ENCODE measurements at places on chromosomes 3 and 15.

- DNase-seq: no peak
Observed at GRCh38 chr15:89376388-89376787, 41.8 kb upstream of the POLG start.

DNA sequence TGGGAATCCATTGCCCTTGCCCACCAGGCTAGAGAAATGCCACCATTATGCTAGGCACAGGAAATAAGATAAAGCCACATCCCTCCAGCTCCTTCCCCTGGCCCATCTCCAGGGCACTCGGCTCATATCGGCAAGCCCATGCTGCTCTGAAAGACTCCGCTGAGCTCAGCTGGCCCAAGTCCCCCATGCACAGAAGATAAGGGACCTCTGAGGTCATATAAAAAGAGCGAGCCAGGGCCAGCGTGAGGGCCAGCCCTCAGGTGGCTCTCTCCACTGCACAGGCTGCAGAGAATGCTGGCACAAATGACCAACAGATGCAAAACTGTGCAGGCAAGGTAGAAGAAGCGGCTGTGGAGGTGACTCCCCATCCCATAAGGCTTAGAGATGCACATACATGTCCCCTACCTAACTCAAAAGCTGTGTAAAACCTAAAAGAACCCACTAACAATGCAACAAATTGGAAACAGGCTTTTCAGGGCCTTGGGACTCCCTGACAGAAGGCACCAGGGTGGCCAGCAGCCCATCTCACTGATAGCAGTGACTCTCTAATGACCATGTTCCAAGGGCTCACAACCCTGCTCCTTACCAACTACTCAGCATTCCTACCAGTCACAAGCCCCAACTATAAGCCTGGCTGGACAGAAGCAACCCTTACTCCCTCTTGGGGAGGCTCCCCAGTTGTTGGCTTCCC, 3.0 kb downstream of the RAB6B start:
- no peak for DNase-seq

DNA sequence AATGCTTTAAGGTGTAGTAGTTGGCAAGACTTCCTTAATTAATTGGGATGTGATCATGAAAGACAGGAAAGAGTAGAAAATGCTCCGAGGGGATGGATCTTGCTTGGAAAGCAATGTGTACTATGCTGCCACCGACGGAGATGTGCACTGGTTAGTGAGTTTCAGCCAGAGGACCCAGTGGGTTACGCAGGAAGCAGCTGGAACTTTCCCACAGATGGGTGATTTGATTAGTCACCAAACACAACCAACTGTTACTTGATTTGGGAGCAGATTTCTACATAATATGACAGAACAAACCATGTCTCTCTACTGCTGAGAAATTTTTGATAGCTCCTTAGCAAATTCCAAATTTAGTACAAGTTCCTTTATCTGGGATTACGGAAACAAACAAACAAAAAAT, 245.4 kb upstream of the MCTP2 start:
- no peak for DNase-seq

- DNase-seq: no peak
Observed at GRCh38 chr3:30289324-30289723, 317.1 kb upstream of the TGFBR2 start.

DNA sequence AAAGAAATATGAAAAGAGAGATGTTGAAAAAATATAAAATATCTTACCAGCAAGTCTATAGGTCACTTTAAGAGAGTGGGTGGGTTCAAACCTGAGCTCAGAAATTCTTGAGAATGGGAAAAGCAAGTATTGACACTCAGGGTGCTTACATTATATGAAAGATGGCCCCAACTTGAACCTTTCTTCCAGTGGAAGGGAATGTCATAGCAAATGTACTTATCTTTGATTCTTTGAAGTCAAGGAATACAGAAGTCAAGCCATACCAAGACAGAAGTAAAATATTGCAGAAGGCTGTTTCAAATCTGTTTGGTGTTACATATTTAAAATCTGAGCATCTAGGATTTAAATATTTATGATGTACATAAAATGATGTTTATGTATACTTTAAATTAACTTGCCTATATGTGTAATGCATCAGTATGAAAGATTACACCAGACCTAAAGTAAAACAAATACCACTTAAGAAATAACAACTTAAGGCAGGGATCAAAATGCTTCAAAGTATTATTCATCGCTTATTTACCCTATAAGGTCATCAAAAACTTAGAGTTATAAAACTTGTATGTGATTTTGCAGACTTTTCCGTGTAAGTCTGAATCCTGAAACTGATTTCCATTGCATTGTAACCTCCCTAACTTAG, 8.7 kb downstream of the MME start:
- DNase-seq: no peak

DNA sequence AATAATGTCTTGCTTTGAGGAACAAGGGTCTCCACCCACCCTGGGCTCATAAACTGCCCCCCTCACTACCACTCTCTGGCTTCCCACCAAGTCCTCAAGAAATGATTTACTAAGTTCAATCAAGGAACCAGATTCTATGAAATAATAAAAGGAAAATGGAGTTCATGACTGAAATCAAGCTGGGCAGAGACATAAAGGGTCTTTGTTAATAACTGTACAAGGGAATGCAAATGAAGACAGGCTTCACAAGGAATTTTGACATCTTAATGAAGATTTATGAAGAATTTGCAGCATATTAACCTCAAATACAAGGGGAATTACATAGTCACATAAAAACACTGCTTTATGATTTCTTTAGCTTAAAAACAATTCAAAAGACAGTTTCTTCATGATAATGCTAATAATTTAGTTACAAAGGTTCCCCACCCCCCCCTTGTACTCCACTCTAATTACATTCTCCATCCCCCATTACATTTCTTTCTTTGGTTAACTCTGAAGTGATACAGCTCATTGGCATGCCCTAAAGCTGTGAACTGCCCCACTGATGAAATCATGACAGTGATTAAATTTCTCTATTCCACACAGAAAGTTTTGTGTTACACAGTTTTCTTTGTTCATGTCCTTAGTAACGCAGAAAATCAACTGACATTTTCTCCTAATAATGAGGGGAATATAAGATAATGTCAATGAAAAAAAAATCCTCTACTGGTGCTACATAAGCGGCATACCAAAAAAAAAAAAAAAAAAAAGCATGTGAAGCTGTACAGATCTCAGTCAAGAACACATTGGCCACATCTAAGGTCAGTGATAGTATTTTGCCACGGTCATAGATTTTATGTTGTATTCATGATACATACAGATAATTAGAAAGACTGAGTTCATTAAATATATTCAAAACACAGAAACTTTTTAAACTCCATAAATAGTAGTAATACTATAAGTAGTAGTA, 54.4 kb downstream of the WWTR1 start:
- DNase-seq: no peak

GRCh38 chr3:99483841-99484240, 154.6 kb upstream of the COL8A1 start:
- no peak for DNase-seq

Measured in brain pericyte (primary cell).